H1 (cell line): ENCODE measurements at places on chromosomes 1 and 21. TPM values are rescaled to one million over a fixed set of nuclear protein-coding genes. Genes with fewer than 3 reads are reported as not detected.

Gene DDR2
- total RNA-seq: 1.7 and 2.1 TPM in 2 replicates

DNA sequence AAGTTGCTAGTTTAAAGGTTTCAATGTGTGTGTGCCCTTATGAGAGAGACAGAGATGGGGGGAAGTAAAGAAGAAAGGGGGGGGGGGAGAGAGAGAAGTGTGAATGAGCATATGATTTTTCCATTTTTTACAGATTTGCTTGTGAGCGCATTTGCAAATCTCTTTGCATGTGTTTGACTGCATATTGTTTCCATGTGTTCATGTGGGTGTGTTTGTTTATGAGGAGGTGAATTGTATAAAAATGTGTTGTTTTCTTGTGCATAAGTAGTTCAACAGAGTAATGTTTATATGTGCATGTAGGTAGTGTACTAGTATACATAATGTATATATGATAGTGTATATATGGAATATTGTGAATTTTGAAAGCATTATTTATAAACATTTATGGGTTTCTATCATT, 205.9 kb upstream of the SPAG17 start:
- no peak for DNase-seq

DNA sequence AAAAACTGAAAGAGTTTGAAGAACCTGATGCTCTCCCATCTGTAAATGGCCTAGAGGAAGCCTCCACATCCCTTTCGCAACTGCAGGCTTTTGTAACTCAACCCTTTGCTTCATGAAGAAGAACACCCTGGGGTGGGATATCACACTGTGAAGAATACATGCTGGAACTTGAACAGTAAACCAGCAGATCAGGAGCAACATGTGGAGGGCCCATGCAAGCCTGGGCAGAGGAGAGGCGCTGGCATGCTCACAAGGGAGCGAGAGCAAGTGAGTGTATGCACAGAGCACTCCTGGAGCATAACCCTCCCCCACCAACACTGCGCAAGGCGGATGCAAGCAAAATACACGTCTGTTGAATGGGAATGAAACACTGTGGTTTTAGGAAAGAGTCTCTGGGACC, 24.6 kb upstream of the SPAG17 start:
- DNase-seq: no peak

- no peak for DNase-seq
These were observed 264.3 kb upstream of the PLD5 start for GRCh38 chr1:242788771-242789170.

- no peak for DNase-seq
These were observed 72.6 kb downstream of the MDM4 start for GRCh38 chr1:204588826-204589225.

DNA sequence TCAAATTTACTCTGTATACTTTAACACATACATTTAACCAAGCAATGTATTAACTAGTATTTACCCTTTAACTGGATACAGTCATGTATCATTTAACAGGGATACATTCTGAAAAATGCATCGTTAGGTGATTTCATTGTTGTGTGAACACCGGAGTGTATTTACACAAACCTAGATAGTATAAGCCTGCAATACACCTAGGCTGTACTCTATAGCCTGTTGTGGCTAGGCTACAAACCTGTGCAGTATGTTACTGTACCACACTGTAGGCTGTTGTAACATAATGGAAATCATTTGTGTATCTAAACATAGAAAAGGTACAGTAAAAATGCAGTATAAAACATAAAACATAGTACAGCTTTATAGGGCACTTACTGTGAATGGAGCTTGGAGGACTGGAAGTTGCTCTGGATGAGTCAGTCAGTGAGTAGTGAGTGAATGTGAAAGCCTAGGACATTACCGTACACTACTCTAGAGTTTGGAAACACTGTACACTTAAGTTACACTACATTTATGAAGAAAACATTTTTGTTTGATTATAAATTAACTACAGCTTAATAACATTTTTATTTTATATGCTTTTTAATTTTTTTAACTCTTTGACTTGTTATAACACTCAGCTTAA, 21.3 kb downstream of the RGS4 start:
- DNase-seq: no peak

DNA sequence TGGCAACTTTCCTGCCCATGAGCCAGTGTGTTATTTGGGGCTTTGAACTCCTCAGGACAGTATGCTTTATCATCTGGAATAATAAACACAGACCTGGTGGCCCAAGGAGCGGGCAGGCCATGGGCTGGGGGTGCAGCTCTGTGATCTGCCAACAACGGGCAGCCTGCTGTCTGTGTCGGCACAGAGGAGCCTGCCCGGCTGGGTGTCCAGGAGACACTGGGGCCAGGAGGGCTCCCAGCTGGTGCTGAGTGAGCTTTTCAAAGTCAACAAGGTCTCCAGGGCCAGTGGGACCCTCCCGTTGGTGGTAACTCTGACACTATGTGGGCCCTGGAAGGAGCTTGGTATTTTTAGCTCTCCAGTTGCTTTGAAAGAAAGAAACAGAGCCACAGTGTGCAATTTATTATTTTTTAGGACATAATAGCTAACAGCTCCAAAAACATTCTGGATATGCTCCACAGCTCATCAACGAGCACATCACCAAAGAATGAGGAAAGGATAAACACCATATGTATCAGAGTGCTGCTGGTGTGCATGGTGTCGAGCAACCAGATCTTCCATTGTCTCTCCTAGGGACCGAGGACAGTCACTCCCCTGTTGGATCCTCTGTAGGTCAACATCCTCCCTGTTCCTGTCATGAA, 488.7 kb upstream of the USP24 start:
- no peak for DNase-seq

DNA sequence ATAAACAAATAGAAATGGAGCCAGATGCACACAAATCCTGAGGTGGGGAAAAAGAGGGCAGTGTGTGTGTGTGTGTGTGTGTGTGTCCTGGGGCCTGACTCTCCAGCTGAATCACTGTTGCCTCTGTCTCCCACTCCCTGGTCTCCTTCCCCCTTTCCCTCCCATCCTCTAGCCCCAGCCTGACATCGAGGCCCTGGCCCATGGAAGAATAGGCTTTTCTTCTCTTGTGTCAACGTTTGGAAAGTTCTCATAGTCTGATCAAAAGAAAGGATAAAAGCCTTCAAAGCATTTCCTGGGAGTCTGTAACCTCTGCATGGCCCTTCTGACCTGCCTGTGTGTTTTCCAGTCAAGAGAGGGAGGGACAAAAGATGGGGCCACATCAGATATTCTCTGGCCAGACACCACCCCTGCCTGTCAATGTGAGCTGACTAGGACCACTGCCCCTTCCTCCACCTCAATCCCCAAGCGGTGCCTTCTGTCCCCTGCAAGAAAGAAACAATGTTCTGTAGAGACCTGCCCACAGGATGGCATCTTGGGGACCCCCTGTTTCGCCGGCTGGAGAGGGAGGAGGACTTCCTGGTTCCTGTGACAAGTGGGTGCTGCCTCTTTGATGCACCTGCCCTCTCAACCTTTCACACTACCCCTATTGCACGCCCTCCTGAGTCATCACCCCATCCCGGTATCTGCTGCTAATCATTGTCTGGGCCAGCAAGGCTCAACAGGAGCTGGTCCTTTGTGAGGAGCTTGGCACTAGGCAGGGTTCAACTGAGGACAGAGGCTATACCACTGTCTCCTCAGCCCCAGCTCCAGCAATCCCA, 16.2 kb downstream of the KCNJ10 start:
- no peak for DNase-seq
